CD4-positive, alpha-beta T cell treated with Interleukin-6 at 100 ng/mL for 8 hours (primary cell): ENCODE measurements at places on chromosomes 13 and 19.

DNA sequence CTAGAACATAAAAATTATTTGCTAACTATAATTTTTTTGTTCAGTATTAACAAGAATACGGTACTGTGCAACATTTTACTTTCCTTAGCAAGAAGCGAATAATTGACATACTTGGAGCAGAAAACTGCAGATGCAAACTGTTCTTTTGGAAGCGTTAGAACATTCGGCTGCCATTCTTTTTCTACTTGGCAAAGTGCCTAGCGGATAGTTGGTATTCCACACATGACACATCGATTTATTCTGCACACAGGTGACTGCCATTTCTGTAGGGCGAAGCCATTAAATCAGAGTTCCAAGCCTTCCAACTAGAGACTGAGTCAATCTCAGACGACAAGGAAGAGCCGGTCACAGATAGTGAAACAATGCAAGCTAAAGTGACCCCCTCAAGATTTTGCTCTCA is 117.4 kb downstream of the TRPC4 start:
- DNase-seq = no peak

GRCh38 chr13:26919732-26920131 is 159.1 kb upstream of the GPR12 start:
- no peak for DNase-seq

DNA sequence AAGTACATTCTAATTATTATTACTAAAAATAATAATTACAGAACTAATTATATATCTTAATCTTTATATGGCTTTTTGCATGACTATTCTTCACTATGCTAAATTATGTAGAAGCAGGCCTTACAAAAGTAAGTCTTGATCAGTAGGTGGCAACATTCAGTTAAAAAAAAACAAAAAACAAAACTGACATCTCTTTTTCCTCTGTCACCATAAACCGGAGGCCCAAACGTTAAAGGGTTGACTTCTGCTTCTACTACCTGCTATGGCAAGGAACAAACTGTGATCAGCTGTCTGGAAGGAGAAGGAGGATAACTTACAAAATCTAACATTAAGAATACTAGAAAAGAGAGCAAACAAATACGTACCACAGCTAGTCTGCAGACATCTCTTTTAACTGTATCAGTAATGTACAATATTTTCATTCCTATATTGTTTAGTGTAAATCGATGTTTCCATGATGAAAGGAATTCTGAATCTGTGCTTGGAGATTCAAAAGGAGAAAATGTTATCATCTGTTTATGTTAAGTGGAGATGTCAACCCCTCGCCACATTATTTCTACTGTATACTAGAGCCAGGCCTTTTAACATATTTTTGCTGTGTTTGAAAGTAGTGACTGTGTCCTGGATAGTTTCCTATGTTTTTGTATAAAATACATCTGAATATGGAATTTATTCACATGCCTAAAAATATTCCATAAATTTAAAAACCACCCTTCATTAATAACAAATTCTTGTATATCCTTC is 1525.4 kb downstream of the SLITRK1 start:
- no peak for DNase-seq

DNA sequence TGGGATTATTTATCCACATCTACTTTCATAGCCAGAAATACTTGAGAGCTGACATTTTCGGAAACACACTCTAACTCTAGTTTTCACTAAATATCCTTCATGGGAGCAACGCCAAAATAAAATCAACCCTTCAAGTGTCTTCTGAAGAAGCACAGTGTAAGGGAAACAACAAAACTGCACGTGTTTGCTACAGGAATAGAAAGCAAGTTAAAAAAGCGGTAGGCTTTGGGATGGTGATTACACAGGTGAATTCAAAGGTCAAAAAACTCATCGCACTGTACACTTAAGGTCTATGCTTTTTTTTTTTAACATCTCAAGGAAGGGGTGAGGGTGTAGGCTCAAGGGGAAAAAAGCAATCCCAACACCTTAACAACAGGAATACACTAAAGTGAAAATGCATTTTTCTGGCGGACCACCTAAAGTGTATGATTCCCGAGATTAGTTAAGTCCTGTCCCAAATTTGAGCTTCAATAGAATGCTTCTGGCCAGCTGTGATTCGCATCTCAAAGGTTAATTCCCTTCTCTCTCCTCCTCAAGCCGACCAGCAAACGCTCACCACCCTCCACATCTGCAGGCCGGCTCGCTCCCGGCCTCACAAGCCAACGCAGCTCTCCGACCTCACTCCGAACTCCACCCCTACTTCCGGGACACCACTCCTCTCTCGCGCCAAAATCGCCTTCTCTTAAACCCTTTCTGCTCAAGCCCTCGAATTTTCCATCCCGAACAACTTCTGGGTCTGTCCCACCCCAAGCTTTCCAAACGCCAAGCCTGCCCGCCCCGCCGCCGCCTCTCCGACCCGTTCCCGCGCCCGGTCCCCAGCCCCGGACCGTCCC is 1.1 kb downstream of the ARGLU1 start:
- DNase-seq = peak; percentile 26

- no peak for DNase-seq
Measured at GRCh38 chr13:107124129-107124718, 556.3 kb upstream of the ARGLU1 start.

DNA sequence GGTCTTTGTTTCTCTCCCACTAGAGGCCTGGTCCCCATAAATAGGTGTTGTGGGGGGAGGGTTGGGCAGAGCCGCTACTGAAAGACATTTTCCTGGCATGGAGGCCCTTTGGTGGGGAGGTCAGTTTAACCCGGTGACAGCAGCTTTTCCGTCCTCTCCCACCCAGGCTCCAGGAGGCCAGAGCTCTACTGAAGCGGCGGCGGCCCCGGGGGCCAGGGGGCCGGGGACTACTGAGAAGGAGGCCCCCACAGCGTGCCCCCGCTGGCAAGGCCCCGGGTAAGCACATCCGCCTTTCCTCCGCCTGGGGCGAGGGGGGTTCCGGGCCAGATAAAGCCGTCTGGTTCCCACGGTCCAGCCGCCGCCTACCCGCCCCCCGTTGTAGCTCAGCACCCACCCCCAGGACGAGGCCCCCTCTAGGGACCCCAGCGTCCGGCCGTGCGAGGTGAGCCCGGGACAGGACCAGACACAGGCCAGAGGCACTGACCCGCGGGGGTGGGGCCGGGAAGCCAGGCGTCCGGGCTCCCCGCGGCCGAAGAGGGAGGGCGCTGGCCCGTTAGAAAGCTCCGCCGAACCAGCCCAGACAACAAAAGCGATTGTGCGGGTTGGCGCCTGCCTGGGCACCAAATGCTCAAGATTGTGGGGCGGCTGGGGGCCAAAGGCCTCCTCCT is 1.1 kb upstream of the LTBP4 start:
- no peak for DNase-seq

- no peak for DNase-seq
Measured at GRCh38 chr13:27634231-27634630, 12.5 kb downstream of the POLR1D start.

GRCh38 chr19:46131485-46132143 is 7.1 kb upstream of the IGFL3 start:
- no peak for DNase-seq

- DNase-seq = no peak
Measured at GRCh38 chr19:30743702-30744101, 371.5 kb downstream of the ZNF536 start.

DNA sequence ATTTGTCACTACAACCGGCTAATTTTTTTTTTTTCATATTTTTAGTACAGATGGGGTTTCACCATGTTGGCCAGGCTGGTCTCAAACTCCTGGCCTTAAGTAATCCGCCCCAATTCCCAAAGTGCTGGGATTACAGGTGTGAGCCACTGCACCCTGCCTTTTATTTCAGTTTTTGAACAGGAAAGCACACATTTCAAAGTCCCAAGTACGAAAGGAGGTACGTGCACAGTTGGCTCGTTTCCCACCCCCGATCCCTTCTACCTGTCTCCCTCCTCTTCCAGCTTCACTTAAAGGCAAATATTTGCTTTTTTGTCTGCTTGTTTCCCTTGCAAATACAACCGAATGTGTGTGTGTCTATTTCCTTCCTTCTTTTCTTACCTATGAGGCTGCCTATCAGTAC is 30.5 kb downstream of the ZIC5 start:
- no peak for DNase-seq

- no peak for DNase-seq
Measured at GRCh38 chr19:732148-733069, 18.5 kb upstream of the MISP start.

DNA sequence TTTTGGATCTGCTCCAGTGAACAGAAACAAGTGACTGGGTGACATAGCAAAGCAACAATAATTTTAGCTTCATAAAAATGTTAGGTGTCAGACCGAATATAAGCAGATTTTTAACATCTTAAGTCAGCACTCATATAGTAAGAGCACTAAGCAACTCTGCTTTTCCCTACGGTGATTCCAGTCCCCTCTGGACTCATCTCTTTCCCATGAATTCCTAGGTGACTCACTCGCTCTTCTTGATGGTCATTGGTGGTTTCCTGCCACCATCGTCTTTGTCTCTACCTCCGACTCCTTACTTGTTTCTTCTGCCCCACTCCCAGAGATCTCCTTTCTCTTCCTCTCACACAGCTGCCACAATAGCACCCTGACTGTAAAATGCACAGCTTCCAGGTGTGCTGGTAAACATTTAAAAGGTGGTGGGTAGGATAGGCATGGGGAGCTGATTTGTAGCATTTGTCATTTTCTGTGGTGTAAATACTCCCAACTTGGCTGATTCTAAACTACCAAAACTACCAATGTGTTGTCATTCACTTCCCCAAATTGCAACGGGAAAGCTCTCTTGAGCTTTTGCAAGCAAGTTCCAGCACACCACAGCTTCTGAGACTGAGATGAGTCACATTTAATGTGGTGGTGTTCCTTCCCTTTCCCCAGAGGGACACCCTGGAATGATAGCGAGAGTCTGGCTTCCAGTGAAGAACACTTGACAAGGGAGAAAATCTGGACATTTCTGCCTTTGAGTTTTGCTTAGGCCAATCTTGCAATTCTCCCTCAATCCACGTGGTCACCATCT is 42.8 kb upstream of the CLDN10 start:
- no peak for DNase-seq
